NCI-H524 (cell line): ENCODE measurements at places on chromosomes 16 and 17.
A peak's percentile ranks its signal among the peaks of the same experiment; 100 is the strongest.

GRCh38 chr17:8326511-8327302, 12.9 kb upstream of the ODF4 start:
- DNase-seq, result no peak

GRCh38 chr16:11964761-11965551, at the start of gene TNFRSF17:
Gene TNFRSF17, plus strand, starts transcription at chr16:11965210. Its CDS starts 115 bp downstream, at chr16:11965325.
- no peak for DNase-seq

GRCh38 chr17:55561316-55561972, 50.2 kb upstream of the SMIM36 start:
- DNase-seq, result no peak

DNA sequence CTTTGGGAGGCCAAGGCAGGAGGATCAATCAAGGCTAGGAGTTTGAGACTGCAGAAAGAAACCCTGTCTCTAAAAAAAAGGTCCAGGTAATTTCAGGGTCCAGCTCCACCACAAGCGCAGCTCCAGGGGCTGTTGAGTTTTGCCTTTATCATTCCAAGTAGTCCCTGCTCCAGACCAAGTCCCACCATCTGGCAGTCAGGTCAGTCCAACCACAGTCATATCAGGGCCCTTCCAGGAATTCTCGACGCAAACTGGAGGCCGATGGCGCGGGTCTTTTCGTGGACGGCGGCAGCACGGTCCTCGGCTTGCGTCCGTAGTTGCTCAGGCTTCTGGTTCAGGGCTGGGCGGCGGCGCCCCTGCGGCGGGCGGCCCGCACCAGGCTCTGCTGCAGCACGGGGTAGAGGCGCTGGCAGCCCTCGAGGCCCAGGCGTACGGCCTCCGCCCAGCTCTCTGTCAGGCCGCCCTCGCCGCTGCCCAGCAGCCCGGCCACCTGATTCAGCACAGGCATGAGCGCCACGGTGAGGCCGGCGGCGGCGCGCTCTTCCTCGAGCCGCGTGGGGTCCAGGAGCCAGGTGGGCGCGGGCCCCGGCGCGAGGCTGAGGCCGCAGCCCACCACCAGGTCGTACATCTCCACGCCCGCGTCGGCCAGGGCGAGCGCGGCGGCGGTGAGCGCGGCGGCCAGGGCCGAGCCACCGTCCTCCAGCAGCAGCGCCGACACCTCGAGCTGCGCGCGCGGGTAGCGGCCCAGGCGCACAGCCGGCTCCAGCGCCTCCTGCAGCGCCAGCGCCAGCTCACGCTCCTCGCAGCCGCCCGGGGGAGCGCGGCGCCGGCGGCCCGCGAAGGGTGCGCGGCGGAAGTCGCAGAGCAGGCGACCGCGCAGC, 752 bp downstream of the EXOSC6 start:
- DNase-seq, result no peak

- peak; percentile 95 for DNase-seq
Observed at GRCh38 chr16:10981697-10982216, 37.4 kb downstream of the CLEC16A start.

DNA sequence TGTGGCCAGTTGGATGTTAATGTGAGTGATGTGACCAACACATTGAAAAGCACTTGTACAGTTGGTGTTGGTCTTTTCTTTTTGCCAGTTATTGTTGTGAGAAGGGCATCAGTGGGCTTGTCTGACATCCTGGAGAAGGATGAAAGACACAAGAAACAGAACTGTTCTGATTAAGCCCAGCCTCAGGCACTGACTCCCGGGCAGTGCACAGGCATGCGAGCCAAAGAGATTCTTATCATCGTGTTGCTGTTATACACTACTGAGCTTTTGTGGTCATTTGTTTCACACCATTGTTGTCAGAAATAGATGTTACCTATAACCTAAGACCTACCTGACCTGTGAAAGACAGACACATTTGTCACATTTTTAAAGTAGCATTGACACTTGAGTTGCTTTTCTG, 236.8 kb upstream of the CA10 start:
- DNase-seq, result no peak

- DNase-seq, result no peak
Observed at GRCh38 chr17:80347536-80347935, 67.4 kb upstream of the ENDOV start.

DNA sequence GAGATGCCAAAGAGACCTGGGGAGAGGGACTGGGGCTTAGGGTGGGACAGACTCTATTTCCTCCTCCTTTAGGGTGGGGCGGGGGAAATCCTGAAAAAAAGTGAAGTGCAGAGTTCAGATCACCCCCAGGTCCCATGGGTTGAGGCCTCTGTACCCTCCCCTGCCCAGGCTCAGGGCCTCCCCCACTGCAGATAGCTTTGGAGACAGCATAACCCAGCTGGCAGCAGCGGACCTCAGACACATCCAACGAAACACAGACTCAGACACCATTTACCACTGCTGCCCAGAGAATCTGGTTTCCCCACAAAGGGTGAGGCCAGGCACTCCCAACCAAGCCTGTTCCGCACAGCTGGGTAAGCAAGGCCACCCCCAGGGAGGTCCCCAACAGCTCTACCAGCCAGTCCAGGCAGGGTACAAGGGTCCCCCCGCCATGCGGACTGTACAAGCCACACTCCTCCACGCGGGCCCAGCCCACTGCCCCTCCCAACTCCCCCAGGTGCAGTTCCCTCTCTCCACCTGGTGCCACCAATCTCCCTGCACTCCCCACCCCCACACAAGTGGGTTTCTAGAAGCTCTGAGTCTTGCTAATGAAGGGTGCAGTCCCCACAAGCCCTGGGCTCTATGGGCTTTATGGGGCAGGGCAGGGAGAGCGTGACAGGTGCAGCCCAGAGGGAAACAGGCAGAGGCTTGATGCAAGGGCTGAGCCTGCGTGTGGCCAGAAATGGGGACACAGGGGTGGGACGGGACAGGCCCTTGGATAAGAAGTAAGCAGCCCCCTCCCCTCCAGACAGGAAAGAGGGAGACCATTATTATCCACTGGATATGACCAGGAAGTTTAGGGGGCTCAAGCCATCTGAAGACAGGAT, 8.9 kb downstream of the RHBDF2 start:
- DNase-seq, result no peak

- no peak for DNase-seq
Observed at GRCh38 chr17:49635121-49635520, 42.8 kb downstream of the SPOP start.

DNA sequence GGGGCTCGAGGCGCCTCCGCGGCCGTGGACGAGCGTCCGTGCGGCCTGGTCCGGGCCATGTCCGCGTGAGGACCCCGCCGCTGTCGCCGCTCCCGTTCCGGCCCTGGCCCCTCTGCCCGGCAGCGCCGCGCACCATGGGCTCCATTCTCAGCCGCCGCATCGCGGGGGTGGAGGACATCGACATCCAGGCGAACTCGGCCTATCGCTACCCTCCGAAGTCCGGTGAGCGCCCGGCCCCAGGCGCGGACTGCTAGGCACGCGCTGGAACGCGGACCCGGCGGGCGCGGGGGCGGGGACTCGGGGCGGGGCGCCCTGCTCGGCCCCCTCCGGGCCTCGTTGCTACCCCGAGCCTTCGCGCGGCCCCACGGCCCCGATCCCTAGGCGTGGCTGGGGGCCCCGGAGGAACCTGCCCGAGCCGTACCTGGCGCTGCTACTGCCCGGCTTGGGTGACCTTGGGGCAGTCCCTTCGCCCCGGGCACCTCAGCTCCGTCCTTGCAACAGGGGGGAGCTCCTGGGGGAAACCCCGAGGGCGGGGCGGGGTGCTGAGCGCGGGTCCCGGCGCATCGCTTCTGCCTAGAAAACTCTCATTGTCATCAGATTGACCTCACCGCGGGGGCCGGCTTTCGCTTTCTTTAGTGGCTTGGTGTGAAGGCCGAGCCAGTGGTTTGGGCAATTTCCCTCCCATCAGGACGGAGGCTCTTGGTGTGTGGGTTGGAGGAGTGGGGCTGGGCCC, 367 bp downstream of the MGRN1 start:
- no peak for DNase-seq

DNA sequence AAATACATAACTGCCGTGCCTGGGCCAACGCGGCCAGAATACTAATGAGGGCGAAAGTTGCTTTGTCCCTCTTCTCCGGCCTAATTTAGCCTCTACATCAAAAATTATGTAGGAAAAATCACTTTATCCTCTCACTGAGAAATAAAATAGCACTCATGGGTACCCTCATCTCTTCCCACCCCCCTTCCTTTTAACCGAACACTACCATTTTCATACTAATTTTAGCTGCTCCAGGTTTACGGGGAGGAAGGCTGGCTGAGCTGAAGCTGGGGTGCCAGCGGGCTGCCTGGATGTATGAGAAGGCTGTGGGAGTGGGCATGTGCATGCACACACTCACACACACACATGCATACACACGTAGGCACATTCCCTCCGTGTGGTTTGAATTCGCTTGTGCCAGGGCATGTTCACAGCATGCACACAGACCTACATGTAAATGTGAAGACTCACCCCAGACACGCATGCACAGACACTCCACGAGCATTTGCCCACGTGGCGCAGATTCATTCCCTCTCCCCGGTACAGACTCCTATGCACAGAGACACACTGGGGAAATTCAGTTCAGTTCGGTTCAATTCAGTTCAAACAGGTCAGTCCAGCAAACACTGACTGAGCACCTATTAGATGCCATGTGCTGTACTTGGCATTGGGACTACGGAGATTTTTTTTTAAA, 145.1 kb downstream of the MRM1 start:
- no peak for DNase-seq

DNA sequence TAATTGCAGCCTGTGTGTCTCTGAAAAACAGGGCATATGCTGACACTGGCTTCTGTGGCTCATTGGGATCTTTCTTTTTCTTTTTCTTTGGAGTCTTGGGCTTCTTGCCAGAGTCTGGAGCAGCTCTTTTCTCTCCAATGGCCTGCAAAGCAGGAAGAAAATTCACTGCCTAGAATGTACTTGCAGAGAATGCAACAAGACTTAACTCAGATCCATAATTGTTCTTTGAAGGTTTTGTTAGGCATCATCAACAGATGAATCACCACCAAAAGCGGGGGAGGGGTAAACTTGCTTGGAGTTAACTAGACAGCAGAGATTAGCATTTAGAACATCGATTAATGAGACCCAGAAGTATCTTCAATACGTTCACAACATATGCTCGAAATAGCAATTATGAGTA, 100.9 kb downstream of the TOX3 start:
- DNase-seq, result peak; percentile 93

GRCh38 chr16:70615945-70616344, 30.4 kb upstream of the IL34 start:
- DNase-seq, result peak; percentile 25

GRCh38 chr16:53598511-53599275, 95.7 kb upstream of the AKTIP start:
- DNase-seq, result no peak

- no peak for DNase-seq
Observed at GRCh38 chr17:74513987-74514631, 17.2 kb downstream of the CD300LB start.

DNA sequence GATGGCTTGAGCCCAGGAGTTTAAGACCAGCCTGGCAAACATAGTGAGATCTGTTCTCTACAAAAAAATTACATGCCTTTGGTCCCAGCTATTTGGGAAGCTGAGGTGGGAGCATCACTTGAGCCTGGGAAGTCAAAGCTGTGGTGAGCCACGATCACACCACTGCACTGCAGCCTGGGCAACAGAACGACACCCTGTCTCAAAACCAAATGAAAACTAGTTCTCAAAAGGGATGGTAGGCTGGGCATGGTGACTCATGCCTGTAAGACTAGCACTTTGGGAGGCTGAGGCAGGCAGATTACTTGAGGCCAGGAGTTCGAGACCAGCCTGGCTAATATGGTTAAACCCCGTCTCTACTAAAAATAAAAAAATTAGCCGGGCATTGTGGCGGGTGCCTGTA, 31.1 kb downstream of the PPM1D start:
- no peak for DNase-seq

- no peak for DNase-seq
Observed at GRCh38 chr16:87393680-87394055, 1.5 kb downstream of the MAP1LC3B start.

DNA sequence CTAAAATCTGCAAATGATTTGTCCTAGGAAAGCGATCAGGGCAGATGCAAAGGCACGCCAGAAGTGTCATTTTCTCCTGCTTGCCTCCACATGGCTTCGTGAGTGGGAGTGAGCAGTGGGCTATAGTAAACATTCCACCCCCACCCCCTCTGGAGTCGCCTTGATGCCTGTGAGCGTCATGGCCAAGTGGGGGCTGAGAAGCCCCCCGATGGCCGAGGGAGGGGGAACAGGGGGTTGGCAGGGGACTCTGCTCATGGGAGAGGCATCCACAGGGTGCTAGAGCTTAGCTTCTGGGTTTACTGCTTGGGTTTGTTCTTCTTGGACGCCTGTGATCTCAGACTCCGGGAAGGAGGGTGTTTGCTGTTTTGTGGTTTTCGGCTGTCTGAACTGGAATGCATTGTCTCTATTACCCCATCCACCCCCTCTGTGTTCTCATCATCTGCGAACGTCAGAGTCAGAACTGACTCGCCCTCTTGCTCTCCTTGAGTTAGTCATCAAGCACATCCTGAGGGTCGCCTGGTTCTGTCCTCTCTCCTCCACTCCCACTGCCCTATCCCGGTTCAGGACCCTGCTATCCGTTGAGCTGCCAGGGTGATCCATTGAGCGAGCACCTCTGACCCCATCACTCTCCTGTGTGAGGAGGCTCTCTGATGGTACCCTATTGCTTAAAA, 15.4 kb downstream of the TNS4 start:
- DNase-seq, result no peak

- DNase-seq, result peak; percentile 80
Observed at GRCh38 chr16:9499941-9500593, 408.6 kb downstream of the HAPSTR1 start.

DNA sequence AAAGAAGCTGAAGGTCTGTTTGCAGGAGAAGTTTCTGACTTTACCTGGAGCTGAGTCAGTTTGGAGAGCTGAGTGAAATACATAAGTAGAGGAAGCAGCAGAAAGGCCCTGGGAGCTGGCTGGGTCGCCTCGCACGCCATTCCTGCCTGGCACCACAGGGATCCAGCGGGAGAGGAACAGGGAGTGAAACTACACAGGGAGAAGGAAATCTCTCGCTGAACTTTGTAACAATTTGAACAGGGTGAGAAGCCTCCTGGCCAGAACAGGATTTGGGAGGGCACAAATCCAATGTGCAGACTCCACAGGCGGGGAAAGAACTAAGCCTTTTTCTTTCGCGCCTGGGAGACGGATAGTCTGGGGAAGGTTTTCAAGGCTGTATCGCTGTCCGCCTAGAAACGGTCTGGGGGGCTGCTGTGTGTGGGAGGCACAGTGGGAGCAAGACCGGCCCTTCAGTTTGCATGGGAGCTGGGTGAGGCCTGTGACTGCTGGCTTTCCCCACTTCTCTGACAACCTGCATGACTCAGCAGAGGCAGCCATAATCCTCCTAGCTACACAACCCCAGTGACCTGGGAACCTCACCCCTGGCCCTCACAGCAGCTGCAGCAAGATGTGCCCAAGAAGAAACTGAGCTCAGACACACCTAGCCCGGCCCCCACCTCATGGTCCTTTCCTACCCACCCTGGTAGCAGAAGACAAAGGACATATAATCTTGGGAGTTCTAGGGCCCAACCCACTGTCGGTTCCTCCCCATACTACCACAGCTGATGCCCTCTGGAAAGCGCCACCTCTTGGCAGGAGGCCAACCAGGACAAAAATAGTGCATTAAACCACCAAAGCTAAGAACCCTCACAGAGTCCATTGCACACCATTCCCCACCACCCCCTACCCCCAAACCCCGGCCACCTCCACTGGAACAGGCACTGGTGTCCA, 778.6 kb downstream of the KCNJ2 start:
- DNase-seq, result no peak
